ENCODE measurements at places on chromosomes 6 and 20.
A peak's percentile ranks its signal among the peaks of the same experiment; 100 is the strongest.

DNA sequence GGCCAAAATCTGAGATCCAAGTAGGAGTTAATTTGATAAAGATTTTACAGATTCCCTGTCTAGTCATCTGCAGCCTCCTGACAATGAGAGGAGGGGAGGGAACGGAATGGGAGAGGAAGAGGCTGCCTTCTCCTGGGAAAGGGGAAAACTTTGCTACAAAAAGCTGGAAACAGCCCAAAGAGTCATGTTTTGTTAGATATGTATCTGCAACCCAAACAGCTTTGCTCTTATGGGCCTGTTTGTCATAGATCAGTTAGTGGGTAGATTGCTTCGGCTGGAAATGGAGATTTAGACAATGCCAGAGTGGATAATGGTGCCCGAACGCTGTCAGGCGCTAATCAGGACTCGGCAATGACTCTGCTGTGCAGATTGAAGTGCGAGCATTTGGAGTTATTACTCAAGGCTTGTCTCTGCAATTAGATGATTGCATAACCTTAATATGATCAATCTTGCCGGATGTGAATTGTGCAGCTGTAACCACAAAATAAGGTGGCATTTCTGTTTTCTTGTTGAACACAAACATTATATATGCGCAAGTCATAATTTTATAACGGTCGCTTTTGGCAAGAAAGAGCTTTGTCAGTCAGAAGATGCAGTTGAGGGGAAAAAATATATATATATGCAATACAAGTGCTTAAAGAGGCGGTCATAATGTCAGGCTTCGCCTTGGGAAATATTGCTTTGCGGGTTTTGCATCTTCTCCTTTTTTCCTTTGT is 92.4 kb upstream of the MAFB start:
- no peak for DNase-seq

DNA sequence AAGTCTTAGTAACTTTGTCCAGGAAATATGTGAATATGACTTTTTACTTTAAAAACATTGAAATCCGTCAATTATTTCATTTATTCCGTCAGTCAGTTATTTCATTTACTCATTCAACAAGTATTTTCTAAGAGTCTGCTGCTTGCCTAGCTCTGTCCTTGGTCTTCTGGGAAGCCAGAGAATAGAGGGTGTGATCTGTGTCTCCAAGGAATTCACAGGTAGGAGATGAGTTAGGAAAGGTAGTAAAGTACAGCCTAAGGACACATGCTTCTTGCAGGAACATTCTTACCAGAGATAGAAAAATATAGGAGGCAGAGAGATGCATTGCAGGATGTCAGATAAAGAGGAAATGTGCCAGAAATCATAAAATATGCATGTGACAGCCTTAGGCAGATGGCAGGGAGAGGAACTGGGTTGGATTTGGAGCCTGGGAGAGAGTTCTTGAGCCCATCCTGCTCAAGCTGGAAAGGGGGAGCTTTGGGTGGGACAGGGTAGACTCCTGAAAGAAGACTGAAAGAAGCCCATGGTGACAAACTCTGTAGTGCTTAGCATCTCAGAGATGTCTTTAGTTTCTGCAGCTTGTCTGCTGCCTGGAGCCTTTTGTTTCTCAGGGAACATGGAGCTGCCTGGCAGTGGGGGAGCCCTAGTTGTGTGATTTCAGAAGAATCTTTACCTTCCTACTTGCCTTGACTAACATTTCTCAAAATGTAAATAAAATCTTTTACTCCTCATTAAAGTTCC is 3.5 kb downstream of the SH3BGRL2 start:
- no peak for DNase-seq

DNA sequence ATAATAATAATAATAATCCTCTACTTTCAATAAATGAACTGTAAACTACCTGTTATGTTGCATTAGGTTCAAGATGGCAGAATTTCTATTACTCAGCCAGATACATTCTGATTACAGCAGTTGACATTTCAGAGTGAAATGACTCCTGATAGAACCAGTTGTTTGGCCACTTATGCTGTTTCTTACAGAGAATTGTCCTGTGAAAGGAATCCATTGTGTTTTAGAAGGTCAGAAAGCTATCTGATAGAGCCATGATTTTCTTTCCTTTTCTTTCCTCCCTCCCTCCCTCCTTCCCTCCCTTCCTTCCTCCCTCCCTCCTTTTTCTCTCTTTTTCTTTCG is 16.6 kb downstream of the GJA10 start:
- DNase-seq: no peak

- peak; percentile 21 for DNase-seq
These were observed 117.6 kb upstream of the SLC2A12 start for GRCh38 chr6:134169871-134170486.

GRCh38 chr6:142189057-142189456 is 42.0 kb downstream of the VTA1 start:
- DNase-seq: no peak

GRCh38 chr6:127868338-127868737 is 32.5 kb downstream of the THEMIS start:
- no peak for DNase-seq

GRCh38 chr6:105804000-105804399 is 282.1 kb upstream of the PRDM1 start:
- no peak for DNase-seq

- no peak for DNase-seq
These were observed 5.8 kb upstream of the PLTP start for GRCh38 chr20:45917790-45918141.

DNA sequence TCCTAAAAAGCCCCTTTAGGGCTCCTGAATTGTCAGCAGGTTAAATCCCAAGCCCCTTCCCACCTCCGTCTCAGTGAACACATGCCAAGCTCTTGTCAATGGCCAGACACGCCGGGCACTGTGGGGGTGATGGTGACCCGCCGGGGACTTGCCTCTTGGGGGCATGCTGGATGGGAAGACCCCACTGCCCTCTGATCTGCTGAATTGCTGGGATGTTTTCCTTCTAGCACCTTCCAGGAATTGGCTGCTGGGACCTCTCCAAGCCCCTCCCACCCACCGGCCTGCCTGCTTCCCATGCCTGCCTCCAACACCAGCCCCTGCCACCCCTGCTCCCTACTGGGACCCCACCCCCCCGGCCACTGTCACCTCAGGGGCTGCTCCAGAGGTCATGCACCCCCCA is 345.9 kb downstream of the CDH4 start:
- DNase-seq: no peak

DNA sequence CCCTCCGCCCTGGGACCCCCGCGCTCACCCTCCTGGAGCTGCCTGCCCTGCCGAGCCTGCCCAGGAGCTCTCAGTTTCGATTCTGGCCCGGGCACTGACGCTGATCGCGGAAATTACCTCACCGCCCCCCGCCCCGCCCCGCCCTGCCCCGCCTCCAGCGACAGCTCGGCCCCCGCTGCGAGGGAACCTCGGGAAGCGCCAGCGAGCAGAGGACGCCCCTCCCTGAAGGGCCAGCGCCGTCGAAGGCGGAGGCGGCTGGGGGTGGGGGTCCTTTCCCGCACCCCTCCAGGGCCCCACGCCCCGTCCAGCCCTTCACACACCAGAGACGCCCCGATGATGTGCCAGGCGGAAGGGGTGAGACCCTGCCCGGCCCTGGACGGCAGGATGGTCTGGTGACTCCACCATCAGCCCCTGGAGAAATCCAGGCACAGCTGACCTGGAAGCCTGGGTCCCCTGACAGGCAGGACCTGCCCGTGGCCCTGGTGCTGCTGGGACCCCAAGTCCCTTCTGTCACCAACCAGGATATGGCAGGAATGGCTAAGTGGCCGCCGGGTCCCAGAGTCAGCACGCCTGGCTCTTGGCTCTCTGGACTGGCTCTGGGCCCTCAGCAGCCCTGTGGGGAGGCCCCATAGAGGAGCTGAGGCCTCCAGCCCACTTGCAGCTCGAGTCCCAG is at the start of gene HELZ2:
Gene HELZ2, minus strand, starts transcription at position 84 of the 673 bp plus-strand sequence. CDS start 1,854 bp downstream, outside the sequence.
- no peak for DNase-seq

- no peak for DNase-seq
These were observed 53.1 kb upstream of the EIF2S2 start for GRCh38 chr20:34165018-34165619.

GRCh38 chr20:35718972-35719635 is 19.9 kb downstream of the ROMO1 start:
- no peak for DNase-seq

DNA sequence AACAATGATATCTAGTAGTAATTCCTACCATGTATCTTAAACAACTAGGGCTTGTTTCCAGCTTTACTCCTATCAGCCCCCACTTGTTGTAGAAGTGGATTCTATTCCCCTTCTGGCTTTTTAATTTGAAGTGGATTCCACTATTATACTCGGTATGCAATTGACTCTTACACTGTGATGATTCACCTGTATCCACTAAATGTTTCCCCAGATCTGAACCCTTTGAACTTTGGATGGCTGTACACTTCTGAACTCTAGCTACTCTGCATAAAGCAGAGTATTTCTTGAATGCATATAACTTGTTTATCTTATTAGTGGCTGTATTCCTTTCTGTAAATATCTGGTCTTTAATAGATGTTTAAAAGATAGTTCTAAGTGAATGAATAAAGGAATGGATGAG is 538.4 kb upstream of the NRSN1 start:
- no peak for DNase-seq

DNA sequence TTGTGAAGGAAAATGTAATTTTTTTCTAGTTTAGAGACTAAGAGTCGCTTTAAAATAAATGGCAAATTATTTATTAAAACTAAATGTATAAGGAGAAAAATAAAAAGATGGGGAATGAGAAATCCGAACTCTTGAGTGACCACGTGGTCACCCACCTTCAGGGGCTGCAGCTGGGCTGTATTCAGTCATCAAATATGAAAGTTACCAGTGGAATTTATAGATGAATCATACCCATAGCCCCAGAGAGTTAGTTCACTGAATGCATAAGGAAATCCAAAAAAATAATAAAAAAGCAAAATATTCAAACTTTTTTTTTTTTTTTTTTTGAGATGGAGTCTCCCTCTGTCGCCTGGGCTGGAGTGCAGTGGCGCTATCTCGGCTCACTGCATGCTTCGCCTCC is 947.7 kb upstream of the ADGRB3 start:
- no peak for DNase-seq

DNA sequence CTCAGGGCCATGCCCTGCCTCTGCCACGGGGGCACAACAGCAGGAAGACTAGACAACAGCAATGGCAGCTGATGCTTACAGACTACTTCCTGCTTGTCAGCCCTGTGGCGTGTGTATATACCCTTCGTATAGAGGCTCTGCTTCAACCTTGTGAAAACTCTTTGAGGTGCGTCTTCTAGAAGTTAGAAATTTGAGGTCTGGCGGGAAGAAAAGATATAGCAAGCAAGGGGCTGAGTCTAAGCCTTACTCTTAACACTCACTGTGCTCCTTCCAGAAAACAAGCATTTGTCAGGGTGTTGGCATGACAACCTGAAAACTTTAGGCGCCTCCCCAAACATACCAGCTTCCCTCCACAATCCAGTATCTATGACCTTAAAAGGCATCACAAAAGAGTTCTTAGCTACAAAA is 33.3 kb downstream of the JPH2 start:
- DNase-seq: no peak

- DNase-seq: no peak
These were observed 154.9 kb downstream of the FOXA2 start for GRCh38 chr20:22429175-22430153.

DNA sequence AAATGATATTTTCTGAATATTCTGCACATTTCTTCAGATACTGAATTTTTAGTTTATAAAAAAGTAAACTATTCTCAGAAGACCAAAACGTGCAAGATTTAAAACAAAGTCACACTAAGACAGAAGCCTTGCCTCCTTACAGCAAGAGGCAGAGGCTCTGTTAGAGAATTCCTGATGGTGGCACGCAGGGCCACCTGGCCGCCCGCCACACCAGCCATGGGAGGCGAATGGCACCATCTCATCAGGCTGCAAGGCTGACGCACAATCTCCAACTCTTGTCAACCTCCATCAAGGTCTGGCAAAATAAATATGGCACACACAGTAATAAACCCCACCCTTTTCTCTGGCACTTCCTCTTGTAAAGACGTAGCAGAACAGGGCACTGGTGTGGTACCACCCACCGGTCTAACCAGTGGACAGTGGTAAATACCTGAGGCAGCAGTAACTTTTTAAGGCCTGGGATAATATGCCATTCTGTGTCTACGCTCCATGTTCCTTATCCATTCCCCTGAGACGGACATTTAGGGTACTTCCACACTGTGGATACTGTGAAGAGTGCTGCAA is 111.4 kb downstream of the WDR27 start:
- DNase-seq: no peak

GRCh38 chr6:10626154-10626741 is 68.2 kb downstream of the C6orf52 start:
- DNase-seq: no peak

GRCh38 chr6:34791701-34792604 is at the start of gene BLTP3A:
Gene BLTP3A, plus strand, starts transcription at chr6:34792083. Its CDS starts 168 bp downstream, at chr6:34792251.
- peak; percentile 44 for DNase-seq

GRCh38 chr6:41191569-41191968 is 9.4 kb downstream of the TREML2 start:
- no peak for DNase-seq

- no peak for DNase-seq
These were observed 178.6 kb downstream of the PREX1 start for GRCh38 chr20:48649104-48649626.
